IPS DF 19.7 (cell line): ENCODE measurements at places on chromosomes 4 and X.

- no peak for DNase-seq
Measured at GRCh38 chr4:38804654-38805295, at the start of gene TLR1. Gene TLR1, minus strand, starts transcription at chr4:38804791. Its CDS starts 5,960 bp downstream, at chr4:38798831.

DNA sequence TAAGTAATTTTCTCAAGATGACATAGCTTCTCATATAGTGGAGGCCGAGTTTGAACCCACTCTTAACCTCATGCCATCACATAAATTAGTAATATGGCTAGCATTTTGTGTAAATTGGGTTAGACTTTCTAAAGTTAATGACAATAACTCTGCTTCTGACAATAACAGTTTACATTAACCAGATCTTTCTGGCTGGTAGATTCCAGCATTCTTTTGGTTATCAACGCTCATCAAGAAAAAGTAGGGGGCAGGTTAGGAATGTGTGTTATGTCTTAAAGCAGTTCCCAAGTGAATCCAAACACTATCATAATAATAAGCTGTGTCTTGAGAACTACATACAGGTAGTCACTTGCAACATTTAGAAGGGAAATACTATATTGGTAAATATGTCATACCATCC is 162.5 kb downstream of the PRDM5 start:
- DNase-seq = no peak

- DNase-seq = no peak
Measured at GRCh38 chrX:16002185-16002584, 121.2 kb upstream of the GRPR start.

DNA sequence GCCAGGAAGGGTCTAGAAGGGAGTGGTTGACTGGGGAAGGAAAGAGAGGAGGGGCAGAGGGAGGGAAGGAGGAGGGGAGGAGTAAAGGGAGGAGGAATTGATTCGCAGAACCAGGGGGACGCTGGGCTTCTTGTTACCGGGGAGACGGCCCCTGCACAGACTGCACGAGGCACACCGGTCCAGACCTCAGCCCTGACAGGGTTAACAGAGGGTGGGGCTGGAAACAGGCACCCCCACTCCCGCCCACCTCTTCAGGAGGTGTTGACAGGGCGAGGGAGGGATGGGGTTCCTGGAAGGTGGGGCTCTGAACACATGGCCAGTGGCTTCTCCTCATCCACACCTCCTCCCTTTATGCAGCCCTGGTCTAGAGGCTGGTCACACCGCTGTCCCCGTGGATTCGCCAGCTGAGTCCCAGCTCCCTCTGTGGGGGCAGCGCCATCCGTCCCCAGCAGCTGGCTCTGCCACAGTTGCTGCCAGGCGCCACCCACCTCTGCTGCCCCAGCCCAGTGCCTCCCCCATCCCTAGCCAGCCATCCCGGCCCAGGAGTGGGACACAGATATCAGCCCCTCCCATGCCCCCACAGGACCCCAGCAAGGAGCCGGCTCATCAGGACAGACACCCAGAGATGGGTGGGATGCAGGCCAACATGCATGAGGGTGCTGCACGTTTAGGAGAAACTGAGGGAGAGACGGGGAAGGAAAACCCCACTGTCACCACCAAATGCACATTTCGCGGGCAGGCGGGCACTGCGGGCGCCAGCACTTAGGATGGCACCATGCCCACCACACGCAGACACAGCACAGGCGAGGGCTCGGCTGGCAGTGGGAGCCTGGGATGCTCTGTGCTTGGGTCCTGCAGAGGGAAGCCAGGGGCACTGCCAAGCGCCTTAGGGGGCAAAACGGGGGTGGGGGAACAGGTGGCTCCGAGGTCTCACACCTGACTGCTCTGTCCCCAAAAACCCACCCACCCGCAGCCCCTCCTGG is 87.6 kb downstream of the ABLIM2 start:
- no peak for DNase-seq

- no peak for DNase-seq
Measured at GRCh38 chr4:144213371-144213770, 72.9 kb upstream of the GYPA start.

- no peak for DNase-seq
Measured at GRCh38 chr4:1797298-1797860, 4.3 kb downstream of the FGFR3 start.

DNA sequence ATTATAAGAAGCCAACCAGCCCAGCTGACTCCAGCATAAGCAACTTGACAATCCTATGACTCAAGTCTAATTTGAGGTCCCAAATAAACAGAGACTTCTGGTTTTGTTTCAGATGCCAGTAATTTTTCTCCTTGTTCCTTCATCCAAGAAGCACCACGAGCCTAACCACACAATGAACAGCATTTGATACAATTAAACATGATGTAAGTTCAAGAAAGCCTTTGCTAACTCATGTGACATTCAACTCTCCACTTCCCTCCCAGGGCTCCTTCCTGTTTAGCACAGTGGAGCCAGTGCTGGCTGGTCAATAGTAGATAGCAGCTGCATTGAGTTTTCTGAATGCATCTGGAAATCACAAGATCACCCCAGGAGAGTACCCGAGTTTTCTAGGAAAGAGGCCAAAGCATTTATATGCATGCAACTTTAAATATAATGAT is 206.3 kb downstream of the ARHGAP24 start:
- no peak for DNase-seq

DNA sequence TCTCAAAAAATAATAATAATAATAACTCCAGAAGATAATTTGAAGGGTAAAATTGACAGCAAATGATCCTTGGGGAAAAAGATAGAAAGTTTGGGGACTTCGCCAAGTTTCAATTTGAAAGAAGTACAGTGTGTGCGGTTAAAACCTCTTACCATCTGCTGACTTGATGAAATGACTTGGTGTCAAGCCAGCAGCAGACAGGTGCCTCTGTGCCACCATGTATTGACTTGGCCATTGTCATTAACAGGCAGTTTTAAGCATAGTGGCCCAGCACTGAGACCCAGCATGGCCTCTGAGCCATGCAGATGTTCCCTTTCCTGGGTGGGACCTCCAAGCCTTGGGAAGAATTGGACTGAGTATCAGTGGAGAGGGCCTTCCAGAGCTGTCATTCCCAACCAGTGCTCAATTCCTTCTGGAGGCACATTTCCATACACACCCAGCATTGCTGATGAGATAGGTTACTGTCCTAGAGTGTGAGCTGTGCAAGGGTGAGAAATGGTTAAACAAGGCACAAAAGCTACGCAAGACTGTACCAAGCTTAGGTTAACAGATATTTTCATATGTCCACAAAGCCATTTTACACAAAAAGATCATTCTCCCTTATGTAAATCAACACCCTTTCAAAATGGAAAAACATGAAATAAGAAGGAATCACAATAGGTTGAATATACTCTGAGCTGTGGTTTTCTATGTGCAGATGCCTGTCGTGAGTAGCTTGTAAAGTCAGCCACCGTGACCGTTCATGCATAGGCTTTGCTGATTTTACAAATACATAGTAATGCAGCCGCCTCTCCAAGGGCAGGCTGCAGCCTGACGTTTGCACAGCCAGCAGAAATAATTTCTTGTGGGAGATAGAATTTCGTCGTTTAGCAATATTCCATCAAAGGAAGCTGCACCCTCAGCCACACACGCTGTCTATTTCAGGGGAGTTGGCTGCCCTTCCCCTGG is 59.4 kb upstream of the FBXW7 start:
- no peak for DNase-seq

- DNase-seq = no peak
Measured at GRCh38 chr4:128775477-128775876, 34.0 kb upstream of the JADE1 start.

DNA sequence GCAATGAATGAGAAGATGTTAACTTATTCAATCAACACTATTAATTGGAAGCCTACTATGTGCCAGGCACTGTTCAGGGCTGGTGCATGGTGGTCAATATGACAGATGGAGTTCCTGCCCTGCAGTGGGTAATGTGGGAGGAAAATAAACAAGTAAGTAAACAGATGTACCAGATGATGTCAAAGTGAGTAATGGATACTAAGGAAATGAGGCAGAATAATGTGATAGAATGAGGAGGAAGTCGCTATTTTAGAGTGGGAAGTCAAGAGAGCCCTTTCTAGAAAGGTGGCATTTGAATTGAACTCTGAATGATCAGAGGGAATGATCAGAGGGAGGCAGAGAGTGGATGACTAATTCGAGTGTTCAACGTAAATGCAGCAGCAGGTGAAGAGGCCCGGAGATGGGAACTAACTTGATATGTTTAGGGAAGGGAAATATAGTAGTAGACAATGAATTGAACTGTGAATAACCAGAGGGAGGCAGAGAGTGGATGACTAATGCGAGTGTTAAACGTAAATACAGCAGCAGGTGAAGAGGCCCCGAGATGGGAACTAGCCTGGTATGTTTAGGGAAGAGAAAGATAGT is 48.3 kb downstream of the HMGB3 start:
- DNase-seq = no peak

DNA sequence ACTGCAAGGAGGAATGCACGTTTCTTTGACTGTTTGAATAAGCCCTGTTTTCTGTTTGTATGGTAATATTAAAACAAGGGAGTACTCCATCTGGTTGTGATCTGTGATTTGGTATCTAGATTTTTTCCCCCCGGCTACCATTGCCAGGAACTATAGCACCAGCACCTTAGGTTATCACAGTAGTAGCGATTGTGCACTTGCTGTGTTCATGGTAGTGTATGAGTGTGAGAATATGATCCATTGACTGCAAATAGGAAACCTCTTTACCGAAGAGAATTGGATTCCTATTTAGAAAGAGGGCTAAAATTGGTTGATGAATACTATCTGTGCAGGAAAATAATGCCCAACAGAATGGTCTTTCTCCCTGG is 69.9 kb downstream of the LARP7 start:
- DNase-seq = no peak

DNA sequence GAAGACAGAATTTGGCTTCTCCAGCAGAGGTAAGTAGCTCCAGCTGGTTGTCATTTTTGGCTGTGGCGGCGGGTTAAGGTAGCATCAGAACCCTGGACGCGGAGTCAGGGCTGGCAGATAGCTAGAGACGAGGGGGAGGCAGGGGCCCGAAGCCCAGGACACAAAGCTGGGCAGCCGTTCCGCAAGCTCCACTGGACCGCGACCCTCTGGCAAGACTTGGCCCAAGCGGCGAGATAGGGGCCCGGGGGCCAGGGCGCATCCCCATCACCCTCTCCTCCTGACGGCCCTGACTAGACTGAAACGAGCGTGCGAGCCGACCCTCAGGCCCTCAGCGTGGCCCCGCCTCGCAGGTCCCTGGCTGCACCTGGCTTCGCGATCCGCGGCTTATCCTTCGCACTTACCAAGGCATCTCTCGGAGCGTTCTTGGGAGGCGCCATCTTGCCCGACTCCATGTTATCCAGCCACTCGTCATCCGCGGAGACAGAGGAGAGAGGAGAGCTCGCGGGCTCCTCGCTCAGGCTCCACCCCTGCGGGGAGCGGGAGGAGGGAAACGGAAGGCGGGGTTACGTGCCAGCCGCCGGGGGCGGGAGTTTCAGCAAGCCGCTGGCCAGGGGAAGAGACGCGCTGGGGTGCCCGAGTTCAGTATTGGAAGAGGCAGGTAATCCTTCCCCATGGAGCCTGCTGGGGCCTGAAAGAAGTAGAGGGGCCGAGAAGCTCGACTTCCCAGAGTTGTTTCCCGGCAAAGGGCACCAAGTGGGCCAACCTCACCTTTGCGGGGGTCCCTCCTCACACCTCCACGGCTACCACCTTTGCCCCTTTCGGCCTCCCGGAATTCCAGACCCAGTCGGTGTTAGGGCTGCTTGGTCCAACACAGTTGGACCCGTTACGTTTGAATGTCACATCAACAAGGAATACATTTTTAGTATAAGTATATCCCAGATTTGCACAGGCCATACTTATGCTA is at the start of gene TAF9B:
Gene TAF9B (minus strand): TSS at position 491 of the 964 bp plus-strand sequence. CDS start 39 bp downstream, at position 452.
- DNase-seq = peak; percentile 30

GRCh38 chrX:71366674-71367256 is 608 bp downstream of the TAF1 start:
- no peak for DNase-seq
